ENCODE measurements at places on chromosomes 13 and 19.

GRCh38 chr19:801030-801860 is 4.0 kb downstream of the PTBP1 start:
- DNase-seq = no peak

GRCh38 chr13:99653526-99653925 is 152.3 kb downstream of the TM9SF2 start:
- DNase-seq = no peak

GRCh38 chr19:54275951-54276350 is 5.0 kb downstream of the LILRB2 start:
- DNase-seq = no peak

DNA sequence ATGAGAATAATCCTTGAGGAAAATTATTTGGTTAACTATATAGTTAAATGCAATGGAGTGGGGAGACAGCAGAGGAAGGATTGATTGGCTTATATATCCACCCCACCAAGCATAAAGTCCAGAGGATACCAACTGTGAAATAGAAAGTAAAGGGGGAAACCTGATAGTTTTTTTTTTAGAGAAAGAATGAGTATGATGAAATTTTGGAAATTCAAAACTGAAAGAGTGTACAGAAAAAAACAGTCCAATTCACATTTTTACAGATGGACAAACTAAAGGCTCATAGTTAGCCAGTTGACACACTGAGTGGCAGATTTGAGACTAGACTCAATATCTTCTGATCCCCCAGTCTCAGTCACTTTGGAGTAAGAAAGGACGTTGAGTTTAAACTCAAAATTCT is 51.1 kb downstream of the FNDC3A start:
- no peak for DNase-seq

DNA sequence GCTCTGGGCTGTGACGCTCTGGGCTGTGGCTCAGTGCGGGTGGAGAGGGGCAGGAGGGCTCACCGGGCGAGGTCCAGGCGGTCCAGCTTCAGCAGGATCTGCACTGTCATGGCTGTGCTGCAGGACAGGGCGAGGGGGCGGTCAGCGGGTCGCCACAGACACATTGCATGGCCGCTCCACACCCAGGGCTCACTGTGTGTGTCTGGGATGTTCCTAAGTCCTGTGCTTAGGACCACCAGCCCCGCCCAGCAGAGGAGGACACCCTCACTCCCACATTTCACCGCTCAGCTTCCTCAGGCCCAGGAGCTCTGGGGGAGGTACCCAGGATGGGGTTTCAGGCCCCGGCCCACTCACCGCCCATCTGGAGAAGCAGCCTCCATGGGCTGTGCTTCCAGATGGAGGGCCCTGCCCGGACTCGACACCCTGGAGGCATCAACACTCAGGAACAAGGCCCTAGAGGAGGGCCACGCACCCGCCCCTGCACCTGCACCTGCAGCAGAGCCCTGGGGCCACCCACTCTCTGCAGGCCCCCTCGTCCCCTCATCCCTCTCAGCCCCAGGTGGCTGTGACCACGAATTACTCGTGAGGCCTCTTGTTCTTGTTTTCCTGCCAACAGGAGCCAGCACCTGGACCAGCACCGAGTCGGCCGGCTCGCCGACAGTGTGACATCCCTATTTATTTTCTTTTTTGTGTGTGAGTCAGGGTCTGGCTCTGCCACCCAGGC is 9.7 kb upstream of the CERS1 start:
- no peak for DNase-seq

DNA sequence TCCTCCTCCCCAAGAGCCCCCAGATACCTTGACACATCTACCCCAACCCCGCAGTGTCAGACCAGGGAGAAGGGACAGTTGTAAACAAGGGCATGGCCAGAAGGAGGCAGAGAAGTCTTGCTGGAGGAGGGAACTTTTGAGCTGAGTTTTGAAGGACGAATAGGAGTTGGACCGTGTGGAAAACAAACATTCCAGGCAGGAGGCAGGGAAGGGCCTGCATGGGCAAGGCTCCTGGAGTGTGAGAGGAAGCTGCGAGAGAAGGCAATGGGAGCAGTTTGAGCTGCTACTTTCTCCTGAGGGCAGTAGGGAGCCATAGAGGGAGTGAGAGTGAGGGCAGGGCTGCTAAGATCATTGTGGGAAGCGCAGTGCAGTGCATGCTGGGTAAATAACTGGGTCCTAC is 23.3 kb downstream of the IL12RB1 start:
- peak; percentile 42 for DNase-seq

DNA sequence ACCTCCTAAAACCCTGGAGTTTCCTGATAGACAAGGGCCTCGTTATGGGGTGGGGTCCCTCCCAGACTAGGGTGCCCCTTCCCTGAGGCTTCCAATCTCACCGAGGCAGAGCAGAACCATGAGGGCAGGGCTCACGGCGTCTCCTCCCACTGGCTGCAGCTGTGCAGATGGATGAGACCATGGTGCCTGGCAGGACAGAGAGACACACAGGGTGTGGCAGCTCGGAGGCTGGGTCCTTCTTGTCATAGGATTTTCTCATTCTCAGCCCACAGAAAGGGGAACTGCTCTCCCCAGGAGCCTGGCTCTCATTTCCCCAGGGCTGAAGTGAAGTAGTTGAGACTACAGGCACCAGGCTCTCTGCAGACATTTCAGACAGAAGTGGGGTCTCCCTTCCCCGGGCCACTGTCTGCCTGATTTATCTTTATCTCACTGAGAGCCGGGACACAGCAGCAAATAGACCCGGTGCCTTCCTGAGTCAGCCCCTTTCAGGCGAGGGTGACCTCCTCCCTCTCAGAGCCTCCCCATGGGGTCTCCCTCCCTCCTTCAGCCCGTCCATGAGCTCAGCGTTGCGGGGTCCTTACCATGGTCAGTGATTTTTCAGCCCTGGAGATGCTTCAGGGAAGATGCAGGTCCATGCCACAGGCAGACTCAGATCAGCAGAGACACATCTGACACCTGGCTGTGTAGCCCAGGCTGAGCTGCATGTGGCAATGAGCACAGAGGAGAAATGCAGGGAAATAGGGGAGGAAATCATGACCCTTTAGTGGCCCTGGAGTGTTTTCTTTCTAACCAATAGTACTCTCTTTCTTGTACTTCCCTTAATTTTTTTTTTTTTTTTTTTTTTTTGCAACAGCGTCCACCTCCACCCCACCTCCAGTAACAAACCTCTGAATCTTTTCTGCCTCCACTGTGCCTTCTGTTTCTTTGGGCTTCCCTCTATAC is at the start of gene LILRA5:
TSS of gene LILRA5 (minus strand) at position 731 of the 942 bp plus-strand sequence. CDS start at position 584, 147 bp downstream.
- peak; percentile 68 for DNase-seq
